ENCODE measurements at places on chromosomes 1 and 21.

GRCh38 chr1:6328091-6328490 is 65.5 kb downstream of the ACOT7 start:
- no peak for DNase-seq

DNA sequence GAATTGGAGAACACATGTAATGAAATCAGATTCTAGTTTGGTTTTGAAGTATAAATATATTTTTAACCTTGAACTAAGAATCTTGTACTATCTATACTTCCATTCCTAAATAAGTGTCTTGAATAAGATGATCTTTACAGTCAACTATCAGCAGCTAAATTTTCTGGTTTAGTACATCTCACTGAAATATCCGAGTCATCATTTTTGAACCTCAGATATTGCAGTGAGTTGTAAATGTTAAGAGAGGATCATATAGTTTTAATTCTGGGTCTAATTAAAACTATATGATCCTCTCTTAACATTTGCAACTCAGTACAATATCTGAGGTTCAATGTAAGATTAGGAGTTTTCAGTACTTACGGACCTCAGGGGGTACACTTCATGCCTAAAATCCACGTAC is 768.8 kb upstream of the ADAMTS5 start:
- no peak for DNase-seq

DNA sequence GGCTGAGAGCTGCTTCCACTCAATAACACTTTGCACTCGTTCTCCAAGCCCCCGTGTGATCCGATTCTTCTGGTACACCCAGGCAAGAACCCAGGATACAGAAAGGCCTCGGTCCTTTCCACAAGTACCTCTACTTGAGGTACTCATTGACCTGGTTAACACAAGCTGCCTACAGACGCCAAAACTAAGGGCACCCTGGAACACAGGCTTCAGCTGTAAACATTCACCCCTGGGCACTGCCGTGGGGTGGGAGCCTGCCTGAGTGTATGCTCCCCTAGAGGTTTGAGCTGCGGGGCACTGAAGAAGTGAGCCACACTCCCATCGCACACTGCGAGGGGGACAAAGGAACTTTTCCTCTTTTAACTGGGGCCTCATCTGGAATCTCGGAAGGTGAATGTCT is 30.5 kb downstream of the LRRC3 start:
- DNase-seq: no peak

- DNase-seq: no peak
These were observed 146.8 kb downstream of the ESRRG start for GRCh38 chr1:216576234-216576937.

GRCh38 chr1:21911205-21912001 is 25.7 kb downstream of the HSPG2 start:
- DNase-seq: peak; percentile 49

DNA sequence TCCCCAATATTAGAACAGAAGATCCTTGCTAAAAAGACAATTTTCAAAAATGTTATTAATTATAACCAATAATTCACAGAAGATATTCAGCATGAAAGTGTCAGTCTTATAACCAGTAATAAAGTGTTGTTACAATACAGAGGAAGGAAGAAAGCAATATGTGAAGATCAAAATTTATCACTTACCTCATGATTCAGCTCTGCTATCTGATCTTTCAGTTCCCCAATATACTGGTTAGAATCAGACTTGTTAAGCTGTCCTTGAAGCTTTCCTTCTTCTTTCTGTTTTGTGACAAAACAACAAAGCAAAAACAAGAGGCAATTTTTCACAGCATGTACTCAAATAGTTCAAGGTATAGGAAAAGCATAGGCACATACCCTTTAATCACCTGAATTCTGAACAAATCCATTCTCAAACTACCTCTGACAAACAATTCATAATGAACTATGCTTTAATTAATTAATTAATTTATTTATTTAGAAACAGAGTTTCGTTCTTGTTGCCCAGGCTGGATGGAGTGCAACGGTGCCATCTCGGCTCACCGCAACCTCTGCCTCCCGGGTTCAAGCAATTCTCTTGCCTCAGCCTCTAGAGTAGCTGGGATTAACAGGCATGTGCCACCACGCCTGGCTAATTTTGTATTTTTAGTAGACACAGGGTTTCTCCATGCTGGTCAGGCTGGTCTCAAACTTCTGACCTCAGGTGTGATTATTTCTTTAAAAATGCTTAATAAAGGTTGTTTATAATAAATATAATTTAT is 76.9 kb upstream of the GFI1 start:
- peak; percentile 75 for DNase-seq

GRCh38 chr1:237470712-237471338 is 419.9 kb downstream of the ZP4 start:
- no peak for DNase-seq

DNA sequence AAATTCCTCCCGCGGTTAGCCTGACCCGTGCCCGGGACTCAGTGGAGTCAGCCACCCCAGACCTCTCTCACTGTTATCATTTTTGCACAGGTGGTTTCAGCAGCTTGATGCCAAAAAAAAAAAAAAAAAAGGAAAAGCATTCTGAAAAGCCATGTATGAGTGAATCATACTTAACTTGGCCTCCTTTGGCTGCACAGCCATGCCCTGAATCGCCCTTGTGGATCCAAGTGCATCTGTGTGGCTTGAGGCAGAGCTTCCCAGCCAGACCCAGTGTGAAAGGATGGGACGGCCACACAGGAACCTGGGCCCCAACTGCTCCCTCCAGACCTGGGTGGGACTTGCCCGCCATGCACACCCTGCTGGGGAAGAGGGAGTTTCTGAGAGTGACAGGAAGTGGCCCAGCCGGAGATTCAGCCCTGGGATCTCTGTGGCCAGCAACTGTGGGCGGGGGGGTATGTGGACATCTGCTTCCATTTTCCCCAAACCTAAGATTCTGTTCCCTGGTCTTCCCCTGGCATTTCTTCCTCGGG is 8.6 kb downstream of the YBEY start:
- DNase-seq: peak; percentile 64

- no peak for DNase-seq
These were observed 58.7 kb upstream of the POU3F1 start for GRCh38 chr1:38105267-38105666.

DNA sequence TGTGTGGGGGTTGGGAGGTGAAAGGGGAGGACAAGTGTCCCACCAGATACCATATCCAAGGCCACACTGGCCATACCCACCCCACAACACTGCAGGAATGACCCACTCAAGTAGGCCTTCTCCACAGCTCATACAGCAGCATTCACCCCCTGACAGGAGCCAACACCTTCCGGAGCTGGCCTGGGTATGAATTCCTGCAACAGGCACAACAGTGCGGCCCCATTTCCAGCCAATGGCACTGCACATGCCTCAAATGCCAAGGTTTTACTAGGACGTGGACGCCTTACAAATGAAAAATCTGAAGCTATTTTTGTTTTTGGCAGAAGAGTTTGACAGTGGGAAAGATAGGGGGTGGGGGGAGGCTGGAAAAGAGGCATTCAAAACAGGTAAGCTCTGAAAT is 2.0 kb downstream of the KCND3 start:
- DNase-seq: no peak

DNA sequence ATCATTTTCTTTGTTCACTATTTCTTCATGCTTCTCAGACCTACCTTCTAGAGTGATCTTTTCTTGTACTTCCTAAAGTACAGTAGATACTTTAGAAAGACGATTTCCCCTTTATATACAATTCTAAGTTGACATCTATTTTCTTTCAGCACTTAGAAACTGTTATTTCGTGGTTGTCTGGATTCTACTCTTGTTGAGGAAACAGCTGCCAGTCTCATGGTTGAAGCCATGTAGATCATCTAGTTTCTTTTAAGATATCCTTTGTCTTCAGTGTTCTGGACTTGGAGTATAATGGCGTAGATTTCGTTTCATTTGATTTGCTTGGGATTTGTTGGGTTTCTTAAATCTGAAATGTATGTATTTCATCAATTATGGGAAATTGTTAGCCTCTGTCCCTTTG is 67.6 kb downstream of the PKN2 start:
- no peak for DNase-seq

DNA sequence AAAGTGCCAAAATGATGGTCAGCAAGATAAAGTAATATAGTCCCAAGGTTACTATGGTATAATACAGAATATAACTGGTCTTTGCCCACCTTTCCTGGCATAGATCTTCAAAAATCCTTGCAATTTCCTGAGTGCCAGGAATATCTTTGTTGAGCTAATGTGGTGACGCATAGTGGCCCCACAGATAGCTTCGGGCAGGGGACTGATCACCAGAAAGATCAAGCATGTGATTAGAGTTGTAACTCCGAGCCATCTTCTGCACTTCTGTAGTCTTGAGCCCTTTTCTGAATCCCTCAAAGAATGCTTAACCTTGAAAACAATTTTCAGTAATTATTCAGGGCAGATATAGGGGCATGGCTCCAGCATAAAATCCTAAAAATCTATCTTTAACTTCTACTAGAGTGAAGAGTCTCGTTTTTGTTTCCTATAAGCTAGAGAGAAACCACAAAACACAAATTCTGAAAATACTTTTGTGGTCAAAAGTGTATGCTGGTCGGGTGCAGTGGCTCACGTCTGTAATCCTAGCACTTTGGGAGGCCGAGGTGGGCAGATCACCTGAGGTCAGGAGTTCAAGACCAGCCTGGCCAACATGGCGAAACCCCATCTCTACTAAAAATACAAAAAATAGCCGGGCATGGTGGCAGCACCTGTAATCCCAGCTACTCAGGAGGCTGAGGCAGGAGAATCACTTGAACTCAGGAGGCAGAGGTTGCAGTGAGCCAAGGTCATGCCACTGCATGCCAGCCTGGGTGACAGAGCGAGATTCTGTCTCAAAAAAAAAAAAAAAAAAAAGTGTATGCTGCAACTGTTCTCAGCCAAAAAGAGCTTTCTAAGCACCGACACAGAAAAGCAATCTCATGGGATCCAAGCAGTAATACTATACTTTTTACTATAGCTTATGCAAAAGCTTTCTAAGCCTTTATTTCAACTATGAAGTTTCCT is 62.8 kb downstream of the NVL start:
- no peak for DNase-seq

- no peak for DNase-seq
These were observed 40.4 kb upstream of the GADD45A start for GRCh38 chr1:67644566-67644965.

DNA sequence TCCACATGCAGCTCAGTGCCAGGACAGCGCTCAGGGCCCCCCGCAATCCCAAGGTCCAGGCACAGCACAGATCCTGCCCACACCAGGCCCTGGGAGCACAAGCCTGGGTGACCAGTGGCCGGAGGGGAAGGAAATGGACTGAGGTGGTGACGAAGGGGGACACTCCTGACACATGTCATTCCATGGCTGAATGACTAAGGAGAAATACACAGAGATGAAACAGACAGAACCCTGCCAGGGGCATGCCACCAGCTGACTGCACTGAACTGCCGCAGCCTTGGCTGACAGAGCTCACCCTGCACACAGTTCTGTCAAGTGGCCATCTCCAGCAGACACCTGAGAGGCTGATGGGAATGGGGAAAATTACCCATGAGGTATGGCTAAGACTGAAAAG is 56.1 kb downstream of the HSF2BP start:
- DNase-seq: no peak

DNA sequence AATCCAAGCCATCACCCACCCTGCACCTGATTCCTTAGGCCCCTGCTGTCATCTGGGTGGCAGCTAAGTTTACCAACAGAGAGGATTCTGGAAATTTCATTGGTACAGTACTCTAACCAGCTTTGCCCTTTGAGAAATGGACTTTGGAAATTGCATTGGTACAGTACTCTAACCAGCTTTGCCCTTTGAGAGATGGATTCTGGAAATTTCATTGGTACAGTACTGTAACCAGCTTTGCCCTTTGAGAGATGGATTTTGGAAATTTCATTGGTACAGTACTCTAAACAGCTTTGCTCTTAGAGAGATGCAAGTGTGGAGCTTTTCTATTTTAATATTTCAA is 42.5 kb downstream of the MAB21L3 start:
- no peak for DNase-seq

GRCh38 chr21:31087639-31088473 is 49.6 kb upstream of the KRTAP19-8 start:
- DNase-seq: no peak

- DNase-seq: no peak
These were observed 51.0 kb downstream of the SGIP1 start for GRCh38 chr1:66585002-66585401.

GRCh38 chr1:99992044-99992722 is 22.4 kb downstream of the SLC35A3 start:
- no peak for DNase-seq

All from GM10248 (cell line).